ENCODE measurements at places on chromosomes 3 and 15.

DNA sequence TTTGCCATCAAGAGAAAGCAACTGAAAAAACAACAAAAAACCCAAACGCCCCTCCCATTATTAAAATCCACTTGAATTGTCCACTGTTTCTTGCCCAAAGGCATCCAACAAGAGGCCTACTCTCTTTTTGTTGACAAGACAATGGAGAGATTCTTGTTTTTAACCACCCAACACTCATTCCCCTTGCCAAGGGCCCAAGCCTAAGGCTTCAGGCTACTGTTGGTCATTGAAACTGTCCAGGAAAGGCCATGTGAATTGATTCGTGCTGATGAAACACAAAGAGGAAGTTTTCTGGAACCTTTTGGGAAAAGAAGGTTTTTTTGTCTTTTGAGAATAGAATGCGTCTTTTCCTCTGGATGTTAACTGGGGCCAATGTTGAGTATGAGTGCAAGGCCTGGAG is 157.4 kb upstream of the PFN2 start:
- DNase-seq: no peak

- DNase-seq: no peak
These were observed 5.8 kb upstream of the DUT start for GRCh38 chr15:48325400-48325799.

DNA sequence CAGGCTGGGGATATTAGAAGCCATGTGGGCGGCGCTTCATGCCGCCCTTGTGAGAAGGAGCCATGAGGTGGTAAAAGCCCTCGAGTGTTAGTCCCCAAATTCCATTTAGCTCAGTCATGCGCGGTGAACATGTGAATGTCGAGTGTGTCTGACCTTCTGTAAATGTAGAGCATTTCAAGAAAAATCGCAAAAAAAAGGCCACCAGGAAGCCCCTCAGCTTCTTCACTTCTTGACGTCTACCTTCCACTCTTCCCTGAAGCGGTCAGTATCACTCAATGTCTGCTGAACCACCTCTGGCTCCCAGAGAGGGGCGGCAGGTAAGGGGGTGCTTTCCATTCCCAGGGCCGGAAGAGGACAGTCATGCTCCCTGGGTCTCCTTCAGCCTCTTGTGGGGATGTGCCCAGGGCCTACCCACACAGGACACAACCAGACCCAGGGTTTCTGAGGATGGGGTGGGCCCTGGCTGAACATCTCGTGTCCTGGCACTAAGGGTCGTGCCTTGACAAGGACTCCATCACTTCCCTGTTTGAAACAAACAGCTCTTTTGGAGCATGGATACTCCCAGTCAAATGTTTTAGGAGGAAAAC is 274.9 kb downstream of the FAM43A start:
- DNase-seq: no peak

- DNase-seq: no peak
These were observed 41.9 kb downstream of the FMN1 start for GRCh38 chr15:33152502-33153109.

- DNase-seq: no peak
These were observed 733.2 kb upstream of the GOLIM4 start for GRCh38 chr3:168828943-168829342.

GRCh38 chr3:68059628-68060152 is 405.3 kb upstream of the SUCLG2 start:
- no peak for DNase-seq

GRCh38 chr3:113002679-113003078 is 11.9 kb downstream of the GTPBP8 start:
- DNase-seq: peak; percentile 10

- DNase-seq: no peak
These were observed 17.0 kb downstream of the BCL6 start for GRCh38 chr3:187728248-187728647.

DNA sequence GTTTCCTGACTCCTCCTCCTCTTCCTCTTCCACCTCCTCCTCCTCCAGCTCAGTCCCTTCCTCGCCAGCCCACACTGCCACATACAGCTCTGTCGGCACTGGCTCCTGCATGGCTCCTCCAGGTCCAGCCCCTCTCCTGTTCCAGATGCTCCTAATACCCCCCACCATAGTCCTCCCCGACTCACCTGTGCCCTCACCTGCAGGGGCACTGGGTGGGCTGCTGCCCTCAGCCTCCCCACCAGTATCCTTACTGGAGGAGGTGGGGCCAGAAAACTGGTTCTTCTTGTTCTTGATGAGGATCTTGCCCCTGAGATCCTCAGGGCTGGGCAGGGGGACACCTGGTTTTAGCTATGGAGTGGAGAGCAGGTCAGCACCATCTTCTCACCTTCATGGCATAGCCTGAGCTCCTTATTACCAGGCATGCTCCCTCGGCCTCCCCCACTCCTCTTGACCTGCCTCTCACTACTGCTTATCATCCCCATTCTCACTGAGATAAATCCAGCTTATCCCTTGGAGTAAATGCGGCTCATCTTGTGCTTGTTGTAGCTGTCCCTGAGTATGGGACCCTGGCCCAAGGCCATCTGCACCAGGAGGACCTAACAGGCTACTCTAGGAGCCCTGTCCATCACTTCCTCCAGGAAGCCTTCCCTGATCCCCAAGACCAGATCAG is 11.0 kb downstream of the PLCB2 start:
- no peak for DNase-seq

- DNase-seq: no peak
These were observed 2.1 kb downstream of the CCNL1 start for GRCh38 chr3:157157836-157158235.

- no peak for DNase-seq
These were observed 251.1 kb downstream of the CHL1 start for GRCh38 chr3:447671-448070.

- DNase-seq: no peak
These were observed 23.0 kb downstream of the CRYGS start for GRCh38 chr3:186520957-186521842.

- DNase-seq: no peak
These were observed 1.9 kb downstream of the RAF1 start for GRCh38 chr3:12661926-12662592.

All from hematopoietic multipotent progenitor cell treated with erythropoietin and hydrocortisone succinate and interleukin-3 and kit ligand, for 8 days (in vitro differentiated cells).